NCI-H446 treated with DMSO at 0.1 percent for 48 hours (cell line): ENCODE measurements at places on chromosomes 1 and 21.

GRCh38 chr1:201745023-201745422 lies 83.9 kb upstream of the IPO9 start:
- no peak for DNase-seq

DNA sequence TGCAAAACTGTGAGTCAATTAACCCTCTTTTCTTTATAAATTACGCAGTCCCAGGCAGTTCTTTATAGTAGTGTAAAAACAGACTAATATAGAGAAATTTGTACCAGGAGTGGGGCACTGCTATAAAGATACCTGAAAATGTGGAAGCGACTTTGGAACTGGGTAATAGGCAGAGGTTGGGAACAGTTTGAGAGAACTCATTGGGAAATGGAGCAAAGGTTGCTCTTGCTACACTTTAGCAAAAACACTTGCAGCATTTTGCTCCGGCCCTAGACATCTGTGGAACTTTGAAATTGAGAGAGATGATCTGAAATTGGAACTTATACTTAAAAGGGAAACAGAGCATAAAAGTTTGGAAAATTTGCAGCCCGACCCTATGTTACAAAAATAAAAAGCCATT lies 810.9 kb downstream of the LTN1 start:
- no peak for DNase-seq

- DNase-seq, result no peak
These were observed 39.3 kb upstream of the WLS start for GRCh38 chr1:68271596-68271995.

DNA sequence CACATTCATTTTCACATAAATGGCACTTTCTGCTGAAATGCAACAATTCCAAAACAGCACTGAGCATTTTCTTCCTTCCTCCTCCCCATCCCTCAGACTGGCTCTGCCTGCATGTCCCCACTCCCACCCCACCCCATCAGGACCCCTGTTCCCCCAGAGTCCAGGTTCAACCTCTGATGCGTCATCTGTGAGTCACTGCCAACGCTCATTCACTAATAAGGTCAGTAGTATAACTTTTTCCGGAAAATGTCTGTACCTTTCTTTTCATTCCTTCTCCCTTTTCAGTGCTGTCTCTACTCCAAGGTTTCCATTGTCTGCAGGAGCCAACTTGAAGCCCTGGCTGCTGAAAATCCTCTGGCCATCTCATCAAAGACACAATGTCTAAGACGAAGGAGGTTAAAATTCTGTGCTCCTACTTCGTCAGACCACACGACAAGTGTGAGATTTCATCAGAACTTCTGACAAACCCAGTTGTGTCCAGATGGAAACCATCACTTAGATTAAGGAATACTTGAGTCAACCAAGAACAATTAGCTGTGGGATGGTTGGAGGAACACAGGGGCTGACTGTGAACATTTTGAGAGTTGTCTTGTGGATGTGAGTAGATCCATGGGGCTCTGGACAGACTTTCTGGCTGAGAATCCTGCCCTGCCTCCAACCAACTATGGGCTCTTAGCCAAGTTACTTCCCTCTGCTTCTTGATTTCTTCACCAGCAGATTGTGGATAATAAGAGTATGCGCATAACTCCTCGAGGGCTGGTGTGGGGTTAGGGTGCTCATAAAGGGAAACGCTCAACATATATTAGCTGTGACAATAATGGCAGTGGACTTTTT lies 35.6 kb upstream of the UTS2 start:
- DNase-seq, result peak; percentile 73

DNA sequence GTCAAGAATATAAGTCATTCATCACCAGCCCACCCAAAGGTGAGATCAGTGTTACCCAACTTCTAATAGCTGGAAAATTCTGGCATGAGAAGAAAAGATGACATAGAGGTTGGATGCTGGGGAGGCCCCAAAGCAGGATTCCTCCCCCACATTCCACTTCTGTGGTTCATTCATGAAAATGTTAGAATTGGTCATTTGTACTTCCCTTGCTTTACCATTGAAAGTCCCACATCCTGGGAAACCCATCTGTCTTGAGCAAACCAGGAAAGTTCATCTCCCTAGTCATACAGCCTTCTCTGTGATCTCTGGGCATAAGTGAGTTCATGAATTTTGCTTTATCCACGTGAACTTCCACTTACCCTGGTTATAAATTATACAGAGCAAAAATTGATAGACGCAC lies 66.8 kb downstream of the SERINC2 start:
- no peak for DNase-seq

GRCh38 chr1:57067863-57068262 lies 102.0 kb upstream of the C8B start:
- no peak for DNase-seq

DNA sequence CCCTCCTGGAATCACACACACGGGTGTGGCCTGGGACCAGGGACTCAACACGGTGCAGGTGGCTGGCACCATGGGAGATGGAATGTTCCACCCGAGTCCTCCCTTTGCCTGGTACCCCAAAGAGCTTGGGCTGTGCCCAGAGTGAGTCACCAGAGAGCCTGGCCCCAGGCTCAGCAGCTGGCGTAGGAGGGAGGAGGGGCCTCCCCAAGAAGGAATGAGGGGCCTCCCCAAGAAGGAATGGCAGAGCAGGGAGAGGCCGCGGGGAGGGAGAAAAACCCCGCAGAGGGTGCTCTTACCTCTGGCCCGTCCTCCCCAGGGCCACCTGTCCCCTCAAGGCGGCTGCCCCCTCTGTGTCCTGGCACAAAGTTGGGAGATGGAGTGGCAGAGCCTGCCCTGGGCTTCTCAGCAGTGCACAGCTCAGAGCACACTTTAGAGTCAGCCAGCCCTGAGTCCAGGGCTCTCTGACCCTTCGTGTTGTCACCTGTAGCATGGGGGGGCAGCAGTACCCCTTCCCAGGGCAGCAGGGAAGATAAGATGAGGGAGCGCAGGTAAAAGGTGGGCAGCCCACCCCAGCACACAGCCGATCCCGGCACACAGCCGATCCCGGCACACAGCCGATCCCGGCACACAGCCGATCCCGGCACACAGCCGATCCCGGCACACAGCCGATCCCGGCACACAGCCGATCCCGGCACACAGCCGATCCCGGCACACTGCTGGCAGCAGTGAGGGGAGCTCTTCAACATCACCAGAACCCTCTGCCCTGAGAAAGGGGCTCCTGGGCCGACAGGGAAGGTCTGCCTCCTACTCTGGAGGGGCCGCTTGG lies 20.2 kb upstream of the KCNAB2 start:
- no peak for DNase-seq
